ENCODE measurements at places on chromosomes 7 and 10.

- DNase-seq: no peak
Observed at GRCh38 chr10:68792115-68792514, 35.2 kb upstream of the STOX1 start.

DNA sequence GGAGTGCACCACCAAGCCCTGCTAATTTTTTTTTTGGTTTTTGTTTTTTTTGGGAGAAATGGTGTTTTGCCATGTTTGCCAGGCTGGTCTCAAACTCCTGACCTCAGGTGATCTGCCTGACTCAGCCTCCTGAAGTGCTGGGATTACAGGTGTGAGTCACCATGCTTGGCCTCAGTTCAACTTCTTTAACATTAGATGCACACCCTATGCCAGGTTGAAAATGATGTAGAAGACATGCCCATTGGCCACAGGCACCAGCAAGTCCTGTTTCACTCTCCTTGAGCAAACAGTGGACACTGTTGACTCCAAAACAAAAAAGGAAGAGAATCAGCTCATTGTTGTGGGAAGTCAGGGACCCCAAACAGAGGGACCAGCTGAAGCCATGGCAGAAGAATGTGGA lies 1205.3 kb downstream of the REEP3 start:
- DNase-seq: no peak

- DNase-seq: no peak
Observed at GRCh38 chr10:11907914-11908313, 84.8 kb downstream of the PROSER2 start.

DNA sequence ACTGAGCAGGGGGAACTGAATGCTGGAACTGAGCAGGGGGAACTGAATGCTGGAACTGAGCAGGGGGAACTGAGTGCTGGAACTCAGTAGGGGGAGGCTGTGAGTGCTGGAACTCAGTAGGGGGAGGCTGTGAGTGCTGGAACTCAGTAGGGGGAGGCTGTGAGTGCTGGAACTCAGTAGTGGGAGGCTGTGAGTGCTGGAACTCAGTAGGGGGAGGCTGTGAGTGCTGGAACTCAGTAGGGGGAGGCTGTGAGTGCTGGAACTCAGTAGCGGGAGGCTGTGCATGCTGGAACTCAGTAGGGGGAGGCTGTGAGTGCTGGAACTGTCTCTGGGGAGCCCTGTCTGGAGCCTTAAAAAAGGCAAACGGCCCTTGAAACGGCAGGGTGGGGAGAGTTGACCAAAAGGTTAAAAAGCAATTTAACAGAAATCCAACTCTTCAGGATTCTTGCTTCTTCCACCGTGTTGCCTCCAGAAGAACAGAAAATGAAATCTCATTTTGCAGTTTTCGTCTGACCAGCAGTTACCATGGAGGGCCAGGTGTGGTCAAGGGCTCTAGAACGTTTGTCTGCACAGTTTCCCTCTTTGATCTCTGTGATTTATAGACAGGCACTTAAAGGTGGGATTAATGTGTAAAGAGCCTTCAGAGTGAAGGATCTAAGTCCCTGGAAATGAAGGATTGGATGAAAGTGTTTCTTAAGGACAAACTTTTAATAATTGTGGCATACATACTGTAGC lies 19.1 kb downstream of the DOCK1 start:
- DNase-seq: no peak
